ENCODE measurements at places on chromosomes 16 and 17.
A peak's percentile ranks its signal among the peaks of the same experiment; 100 is the strongest.

GRCh38 chr17:7885367-7886226 lies 3.0 kb upstream of the CHD3 start:
- peak; percentile 75 for DNase-seq

DNA sequence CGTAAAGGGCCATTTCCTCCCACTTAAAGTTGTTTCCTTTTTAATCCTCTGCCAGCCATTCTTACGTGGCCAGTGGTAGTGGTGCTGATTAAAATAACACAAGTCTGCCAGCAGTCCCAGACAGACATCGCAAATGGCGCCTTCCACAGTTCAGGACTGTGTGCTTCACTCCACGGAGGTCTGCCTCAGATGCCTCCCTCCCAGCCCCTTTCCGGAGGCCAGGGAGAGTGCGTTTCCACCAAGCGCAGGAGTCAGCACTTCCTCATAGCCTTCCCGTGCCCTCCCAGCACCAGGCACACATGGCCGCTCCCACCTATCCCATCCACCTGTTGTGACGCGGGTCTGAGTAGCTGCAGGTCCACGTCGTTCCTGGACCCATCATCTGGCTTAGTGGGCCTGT lies 205.6 kb downstream of the RPTOR start:
- DNase-seq, result no peak

DNA sequence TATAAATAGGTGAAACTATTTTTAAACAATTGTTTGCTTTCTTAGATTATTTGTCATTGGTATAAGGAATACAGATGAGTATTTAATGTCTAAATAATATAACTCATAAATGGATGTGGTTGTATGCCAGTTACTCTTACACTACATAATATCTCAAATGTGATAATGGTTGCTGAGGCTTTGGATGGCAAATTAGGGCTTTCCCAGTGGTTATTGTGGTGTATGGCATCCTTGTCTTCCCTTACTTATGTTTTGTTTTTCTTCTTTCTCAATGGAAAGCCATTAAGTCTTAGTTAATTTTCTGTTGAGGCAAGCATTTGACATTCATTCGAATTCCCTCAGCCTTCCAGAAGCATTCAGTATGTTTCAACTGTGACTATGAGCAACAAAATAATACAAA lies 10.5 kb downstream of the OMG start:
- no peak for DNase-seq

GRCh38 chr16:89729863-89730593 lies 8.7 kb downstream of the ZNF276 start:
- DNase-seq, result no peak

DNA sequence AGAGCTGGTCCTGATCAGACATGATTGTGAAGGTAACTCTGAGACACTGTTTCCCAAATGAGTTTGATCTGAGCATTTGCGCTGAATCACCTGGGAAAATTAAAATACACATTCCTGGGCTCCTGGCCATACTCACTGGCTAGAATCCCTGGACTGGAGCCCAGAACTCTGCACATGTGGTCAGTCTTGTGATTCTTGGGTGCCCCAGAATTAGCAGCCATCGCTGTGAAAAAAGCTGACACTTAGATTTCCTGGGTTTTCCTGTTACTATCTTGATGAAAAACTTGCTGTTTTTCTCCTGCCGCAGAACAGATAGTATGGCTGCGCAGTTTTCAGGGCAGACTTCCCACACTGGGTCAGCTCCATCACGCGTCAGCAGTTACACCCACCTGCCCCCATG lies 24.6 kb downstream of the NECAB2 start:
- DNase-seq, result no peak

GRCh38 chr17:50094753-50095619 lies at the start of gene PDK2:
TSS of gene PDK2 (plus strand) at chr17:50095351. CDS start at chr17:50095436, 85 bp downstream.
- peak; percentile 96 for DNase-seq

- no peak for DNase-seq
These were observed 20.1 kb downstream of the UBE2O start for GRCh38 chr17:76432712-76433336.

DNA sequence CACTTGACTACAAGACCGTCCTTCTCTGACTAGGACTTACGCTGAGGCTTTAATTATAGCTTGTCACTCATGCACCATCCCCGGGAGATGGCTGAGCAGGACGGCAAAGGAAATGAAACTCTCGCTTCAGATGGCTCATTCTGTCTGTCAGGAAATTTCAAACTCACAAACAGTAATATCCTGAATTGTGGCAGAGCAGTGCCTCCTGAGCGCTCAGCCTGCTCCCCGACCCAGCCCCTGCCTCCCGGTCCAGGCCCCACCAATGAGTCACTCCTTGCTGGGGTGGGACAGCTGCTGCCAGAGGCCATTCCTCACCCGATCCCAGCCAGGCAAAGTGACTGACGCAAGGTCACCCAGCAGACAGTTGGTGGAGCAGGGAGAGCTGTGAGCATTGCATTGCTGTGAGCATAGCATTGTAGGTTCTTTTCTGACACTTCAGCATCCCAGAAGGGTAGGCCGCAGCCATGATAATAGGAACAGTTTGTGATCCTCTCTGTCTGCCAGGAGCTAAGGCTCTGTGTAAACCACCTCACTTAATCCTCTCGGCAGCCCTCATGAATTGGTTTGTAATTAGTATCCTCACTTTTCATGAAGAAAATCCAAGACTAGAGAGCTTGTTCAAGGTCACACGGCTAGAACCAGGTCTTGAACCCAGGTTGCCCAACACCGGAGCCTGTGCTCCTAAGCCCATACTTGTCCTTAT lies 20.9 kb downstream of the CCDC182 start:
- DNase-seq, result no peak

GRCh38 chr16:74297145-74297665 lies 591 bp downstream of the PSMD7 start:
- peak; percentile 65 for DNase-seq

DNA sequence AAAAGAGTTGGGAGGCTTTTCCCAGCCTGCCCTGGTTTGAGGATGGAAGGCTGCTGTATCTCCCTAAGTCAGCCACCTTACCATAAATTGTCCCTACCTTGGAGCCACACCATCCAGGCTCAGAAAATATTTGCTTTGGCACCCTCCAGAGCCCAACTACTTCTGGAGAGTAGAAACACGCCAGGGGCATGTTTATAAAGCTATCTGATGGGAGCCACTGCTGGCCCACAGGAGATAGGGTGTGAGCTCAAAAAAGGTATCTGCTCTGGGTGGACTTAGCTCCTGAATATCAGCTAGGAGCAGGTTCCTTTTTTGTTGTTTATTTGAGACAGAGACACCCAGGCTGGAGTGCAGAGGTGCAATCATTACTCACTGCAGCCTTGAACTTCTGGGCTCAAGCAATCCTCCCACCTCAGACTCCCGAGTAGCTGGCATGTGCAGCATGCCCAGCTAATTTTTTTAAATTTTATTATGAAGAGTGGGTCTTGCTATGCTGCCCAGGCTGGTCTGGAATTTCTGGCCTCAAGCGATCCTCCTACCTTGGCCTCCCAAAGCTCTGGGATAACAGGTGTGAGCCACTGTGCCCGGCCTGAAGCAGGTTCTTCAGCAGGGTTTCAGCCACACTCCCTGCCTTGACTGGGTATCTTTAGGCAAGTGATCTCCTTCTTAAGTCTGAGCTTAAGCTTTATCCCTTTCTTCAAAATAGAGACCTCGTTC lies 147.1 kb downstream of the SALL1 start:
- DNase-seq, result no peak

- DNase-seq, result no peak
These were observed 4.2 kb upstream of the GAA start for GRCh38 chr17:80097127-80097621.

GRCh38 chr17:79617740-79618382 lies 7.0 kb upstream of the RBFOX3 start:
- DNase-seq, result no peak

DNA sequence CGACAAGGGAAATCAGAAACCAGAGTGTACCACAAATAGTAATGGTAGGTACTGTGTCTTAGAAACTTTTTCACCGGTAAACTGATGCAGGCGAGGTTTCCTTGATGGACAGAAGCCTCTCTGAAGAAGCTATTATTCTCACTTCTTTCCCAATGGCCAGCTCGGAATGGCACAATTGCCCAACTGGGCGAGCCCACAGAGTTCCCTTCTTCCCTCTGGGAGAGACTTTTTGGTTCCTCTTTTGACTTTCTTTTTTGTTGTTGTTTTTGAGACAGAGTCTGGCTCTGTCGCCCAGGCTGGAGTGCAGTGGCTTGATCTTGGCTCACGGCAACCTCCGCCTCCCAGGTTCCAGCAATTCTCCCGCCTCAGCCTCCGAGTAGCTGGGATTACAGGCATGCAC lies 16.9 kb downstream of the SLC43A2 start:
- DNase-seq, result no peak

GRCh38 chr16:24971718-24972117 lies 43.5 kb downstream of the ARHGAP17 start:
- no peak for DNase-seq

DNA sequence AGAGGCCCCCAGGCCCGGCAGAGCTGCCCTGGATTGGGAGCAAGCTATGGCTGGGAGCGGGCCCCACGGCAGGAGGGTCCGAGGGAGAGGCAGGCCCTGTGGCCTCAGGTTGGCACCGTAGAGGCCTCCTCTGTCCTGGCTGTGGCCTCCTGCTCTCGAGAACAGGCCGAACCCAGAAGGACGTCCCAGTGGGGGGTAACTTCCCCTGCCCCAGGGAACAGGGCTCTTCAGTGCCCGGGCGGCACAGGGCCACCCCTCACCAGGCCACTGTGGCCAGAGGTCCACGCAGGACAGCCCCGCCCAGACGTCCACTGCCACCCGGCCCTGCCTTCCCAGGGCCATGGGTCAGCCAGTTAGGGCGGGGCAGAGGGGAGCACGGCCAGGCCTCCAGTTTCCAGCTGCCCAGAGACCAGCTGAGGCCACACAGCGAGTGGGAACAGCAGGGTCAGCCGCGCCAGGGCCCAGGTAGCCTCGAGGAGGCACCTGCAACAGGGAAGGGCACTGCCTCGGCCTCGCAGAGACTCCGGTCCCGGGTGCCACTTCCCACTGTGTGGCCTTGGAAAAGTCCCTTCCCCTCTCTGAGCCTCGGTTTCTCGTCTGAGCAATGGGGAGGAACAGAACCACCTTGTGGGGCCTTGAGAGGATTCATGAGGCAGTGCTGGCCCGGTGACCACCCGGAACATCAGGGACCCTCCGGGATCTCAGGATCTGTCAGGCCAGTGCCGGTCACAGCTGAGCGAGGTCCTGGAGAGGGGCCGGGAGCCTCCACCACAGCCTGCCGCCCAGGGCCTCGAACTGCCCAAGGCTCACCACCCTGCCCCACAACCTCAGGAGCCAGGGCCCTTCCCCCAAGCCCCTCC lies 32.0 kb downstream of the ZNF469 start:
- no peak for DNase-seq

DNA sequence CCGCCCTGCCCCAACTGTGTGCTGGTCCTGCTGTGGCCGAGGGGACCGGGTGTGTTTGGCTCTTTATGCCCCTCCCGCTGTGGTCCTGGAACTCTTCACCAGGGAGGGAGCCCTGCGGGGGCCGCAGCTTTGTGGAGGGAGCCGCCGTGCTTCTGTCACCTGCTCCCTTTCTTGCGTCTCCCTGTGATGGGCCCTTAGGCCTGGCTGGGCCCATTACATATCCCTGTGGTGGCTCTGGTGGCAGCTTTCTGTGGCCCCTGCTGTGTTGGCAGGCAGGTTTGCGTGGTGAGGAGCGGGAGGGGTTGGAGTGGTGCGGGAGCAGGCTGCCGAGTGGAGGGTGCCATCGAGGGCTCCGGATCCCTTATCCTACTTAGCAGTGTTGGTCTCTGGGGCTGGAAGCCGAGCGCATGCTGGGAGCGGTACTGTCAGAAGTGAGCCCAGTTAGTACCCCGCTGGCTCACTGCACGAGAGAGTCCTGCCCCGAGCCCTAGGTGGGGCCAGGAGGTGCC lies 60.4 kb downstream of the PDPK1 start:
- DNase-seq, result no peak

DNA sequence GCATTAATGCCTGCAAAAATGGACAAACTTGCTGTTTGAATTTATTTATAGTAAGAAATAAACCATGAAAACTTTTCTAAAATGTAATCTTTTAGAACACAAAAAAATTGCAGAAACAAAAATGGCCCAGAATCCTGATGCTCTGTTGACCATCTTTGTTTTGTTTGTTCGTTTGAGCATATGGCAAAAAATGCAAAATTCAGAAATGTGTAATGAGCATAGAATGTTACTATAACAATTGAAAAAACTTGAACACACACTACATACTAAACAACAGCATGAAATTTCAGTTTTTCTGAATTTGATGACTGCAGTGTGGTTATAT lies 1.1 kb upstream of the KPNA2 start:
- DNase-seq, result no peak

DNA sequence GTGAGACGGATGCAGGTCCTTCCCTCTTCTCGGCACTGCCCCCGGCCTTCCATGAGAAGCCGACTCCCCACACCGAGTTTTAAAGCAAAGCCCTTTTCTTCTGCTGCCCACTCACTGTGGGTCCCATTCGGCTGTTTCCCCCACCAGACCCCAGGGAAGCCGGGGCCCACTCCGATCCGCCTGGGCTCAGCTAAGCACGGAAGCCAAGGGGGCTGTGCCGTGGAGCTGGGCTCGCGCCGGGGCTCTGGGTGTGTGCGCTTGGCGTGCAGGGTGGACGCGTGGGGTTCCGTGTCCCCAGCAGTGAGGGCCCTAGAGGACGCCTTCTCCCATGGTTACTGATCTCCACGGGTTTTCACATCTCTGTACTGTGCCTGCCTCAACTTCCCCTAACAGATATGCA lies 68.5 kb downstream of the KLHDC4 start:
- no peak for DNase-seq

GRCh38 chr17:49069585-49070273 lies 62.8 kb upstream of the B4GALNT2 start:
- no peak for DNase-seq

GRCh38 chr17:74077231-74077630 lies 126.2 kb upstream of the RPL38 start:
- DNase-seq, result no peak

- DNase-seq, result no peak
These were observed 74.6 kb downstream of the SYCE1L start for GRCh38 chr16:77273815-77274214.

- no peak for DNase-seq
These were observed 154.2 kb upstream of the CDH8 start for GRCh38 chr16:62190426-62190825.

GRCh38 chr16:3799354-3799753 lies 81.2 kb downstream of the CREBBP start:
- no peak for DNase-seq

GRCh38 chr17:33288954-33289353 lies 4.1 kb downstream of the ASIC2 start:
- DNase-seq, result no peak

DNA sequence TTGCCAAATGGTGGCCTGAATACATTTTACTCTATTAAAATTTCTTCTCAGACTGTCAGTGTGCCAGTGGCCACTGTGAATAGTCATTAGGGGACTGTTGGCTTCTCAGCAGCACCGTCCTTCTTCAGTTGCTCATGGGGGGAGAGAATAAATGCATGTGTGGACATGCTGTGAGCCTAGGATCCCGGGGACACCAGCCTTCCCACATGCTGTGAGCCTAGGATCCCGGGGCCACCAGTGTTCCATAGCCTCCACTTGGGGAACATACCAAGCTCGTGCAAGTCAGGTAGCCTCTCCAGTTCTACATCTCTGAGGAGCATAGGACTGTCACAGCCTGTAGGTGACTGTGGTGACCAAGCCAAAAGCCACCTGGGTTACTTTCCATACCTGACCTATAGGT lies 51.5 kb downstream of the BANP start:
- DNase-seq, result no peak

Measured in activated T-cell treated with anti-CD3 and anti-CD28 coated beads, Interleukin-2, amount 50 U/mL, for 24 hours (primary cell).